Prostate gland (tissue), 2 donors: ENCODE measurements at places on chromosomes 3 and 15.

- DNase-seq, result peak; percentile 35
Observed at GRCh38 chr3:135503760-135504686, 461.5 kb upstream of the PPP2R3A start.

DNA sequence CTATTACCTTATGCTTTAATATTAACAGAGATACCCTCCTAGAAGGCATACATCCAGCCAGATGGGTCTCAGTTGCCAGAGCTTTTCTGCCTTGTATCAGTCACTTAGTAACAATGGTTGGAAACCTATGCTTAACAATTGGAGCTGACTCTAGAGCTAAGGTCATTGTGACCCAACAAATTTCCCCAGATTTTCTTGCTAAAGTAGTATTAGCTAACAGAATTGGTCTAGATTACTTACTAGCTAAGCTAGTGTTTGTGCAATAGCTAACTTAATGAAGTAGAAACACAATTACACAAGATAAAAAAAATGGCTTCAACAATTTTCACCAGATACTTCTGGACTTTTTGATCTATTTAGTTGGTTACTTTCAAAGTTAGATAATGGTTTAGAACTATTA is 236.9 kb downstream of the NSUN3 start:
- no peak for DNase-seq

- DNase-seq, result no peak
Observed at GRCh38 chr3:123751433-123751832, 132.7 kb downstream of the MYLK start.

GRCh38 chr3:120544361-120544760 is 51.8 kb upstream of the NDUFB4 start:
- DNase-seq, result no peak

GRCh38 chr3:143973259-143974021 is 1.8 kb downstream of the DIPK2A start:
- peak; percentile 81 for DNase-seq

- DNase-seq, result no peak
Observed at GRCh38 chr3:61425356-61425755, 136.0 kb upstream of the PTPRG start.

GRCh38 chr15:43242616-43243015 is 21.8 kb upstream of the EPB42 start:
- DNase-seq, result no peak

DNA sequence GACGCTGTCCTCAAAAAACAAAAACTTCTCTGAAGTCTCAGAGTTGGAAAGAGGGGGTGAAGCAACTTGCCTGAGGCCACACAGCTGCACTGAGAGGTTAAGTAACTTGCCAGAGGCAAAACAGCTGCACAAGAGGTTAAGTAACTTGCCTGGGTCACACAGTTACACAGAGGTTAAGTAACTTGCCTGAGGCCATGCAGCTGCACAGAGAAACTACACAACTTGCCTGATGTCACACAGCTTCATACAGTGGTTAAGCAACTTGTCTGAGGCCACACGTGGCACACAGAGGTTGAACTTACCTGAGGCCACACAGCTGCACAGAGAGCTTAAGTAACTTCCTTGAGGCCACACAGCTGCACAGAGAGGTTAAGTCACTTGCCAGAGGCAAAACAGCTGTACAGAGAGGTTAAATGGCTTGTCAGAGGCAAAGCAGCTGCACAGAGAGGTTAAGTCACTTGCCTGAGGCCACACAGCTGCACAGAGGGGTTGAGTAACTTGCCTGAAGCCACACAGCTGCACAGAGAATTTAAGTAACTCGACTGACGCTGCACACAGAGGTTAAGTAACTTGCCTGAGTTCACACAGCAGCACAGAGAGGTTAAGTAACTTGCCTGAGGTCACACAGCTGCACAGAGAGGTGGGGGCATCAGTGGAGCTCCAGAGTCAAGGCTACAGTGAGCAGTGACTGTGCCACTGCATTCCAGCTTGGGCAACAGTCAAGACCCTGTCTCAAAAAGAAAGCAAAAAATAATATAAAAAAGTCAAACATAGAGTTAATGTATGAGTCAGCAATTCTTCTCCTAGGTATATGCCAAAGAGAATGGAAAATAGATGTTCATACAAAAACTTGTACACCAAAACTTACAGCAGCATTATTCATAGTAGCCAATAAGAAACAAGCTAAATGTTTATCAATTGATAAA is 12.0 kb upstream of the ACAD9 start:
- DNase-seq, result no peak

DNA sequence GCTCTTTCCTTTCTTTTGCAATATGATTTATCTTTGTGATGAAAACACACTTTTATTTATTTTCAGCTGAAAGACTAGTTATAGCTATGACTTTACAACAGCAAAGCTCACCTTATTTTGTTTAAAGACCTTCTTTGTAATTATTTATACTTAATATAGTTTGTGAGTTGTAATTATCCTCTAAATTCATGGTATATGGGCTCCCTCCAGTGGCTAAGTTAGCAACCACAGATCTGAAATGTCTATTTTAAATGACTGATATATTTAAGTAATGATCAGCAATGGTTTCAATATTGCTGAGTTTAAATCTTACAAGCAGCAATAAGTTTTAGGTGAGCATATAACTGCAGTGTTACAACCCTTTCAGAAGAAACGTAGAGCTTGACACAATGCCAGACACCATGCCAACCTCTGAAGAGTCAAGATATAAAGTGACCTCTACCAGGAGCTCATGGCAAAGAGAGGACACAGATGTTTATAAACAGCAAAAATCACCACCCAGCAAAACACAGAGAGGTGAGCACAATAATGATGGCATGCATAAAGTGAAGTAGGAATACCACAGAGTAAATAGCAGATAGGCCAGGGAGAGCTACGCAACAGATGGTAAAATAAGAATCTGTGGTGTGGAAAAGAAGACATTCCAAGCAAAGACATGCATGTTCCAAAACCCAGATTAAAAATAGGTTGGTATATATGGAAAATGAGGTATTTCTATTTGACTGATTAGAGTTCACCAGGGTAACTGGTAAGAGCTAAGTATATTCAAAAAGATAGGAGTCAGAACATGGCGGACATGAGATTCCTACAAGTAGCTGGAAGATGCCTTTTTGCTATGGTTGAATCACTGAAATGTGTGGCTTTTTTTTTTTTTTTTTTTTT is 143.7 kb upstream of the ZNF385D start:
- no peak for DNase-seq

DNA sequence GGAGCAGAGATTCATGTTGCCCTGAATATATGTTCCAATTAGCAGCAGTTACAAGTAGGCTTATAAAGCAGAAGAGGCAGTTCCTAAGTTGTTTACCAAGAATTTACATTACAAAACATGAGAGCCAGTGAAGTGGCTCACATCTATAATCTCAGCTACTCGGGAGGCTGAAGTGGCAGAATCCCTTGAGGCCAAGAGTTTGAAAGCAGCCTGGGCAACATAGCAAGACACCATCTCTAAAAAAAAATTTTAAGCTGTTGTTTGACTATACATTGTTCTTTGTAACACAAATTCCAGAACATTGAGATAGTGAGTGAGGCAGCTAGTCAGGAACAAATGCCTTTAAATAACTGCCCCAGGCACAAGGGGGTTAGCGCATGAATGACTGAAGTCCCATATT is 10.3 kb upstream of the ZMAT3 start:
- DNase-seq, result no peak

DNA sequence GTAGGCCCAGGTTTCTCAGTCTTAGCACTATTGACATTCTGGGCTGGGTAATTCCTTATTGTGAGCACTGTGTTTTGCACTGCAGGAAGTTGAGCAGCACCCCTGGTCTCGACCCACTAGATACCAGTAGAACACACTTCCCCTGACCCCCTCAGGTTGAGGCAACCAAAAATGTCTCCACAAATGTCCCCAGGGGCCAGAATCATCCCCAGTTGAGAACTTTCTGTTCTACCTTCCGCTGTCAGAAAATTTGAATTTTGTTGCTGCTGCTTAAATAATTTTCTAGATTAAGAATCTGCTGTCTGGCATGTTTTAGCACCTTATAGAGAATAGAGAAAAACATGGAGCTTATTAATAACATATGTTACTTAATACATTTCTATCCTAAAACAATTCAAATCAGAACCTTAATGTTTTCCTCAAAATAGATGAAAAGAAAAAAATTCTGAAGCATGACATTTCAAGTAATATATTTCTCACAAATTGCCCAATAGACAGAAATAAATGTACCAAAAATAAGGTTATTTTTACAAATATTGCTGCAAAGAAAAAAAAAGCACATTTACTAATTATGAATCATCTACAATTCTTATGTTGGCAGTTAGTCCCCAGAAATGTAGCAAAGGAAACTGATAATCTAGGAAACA is 13.2 kb upstream of the THRB start:
- DNase-seq, result no peak
